ENCODE measurements at places on chromosomes 16 and 17.

DNA sequence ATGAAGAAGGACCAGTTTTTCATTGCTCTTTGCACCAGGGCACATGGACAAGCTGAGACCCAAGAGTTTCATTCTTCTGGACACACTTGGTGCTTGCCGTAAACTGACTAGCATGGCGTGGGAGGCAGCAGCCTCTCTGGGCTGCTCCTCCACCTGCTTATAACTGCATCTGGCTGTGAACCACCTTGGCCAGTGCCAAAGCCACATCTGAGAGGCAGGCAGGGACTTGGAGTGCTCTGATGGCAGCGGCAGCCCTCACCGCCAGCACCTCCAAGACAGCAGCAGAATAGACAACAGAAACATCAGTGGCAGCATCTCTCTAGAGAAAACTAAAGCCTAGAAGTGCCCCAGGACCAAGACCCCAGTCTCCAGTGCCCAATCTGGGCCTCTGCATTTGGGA is 4.7 kb downstream of the KRT37 start:
- DNase-seq = no peak

DNA sequence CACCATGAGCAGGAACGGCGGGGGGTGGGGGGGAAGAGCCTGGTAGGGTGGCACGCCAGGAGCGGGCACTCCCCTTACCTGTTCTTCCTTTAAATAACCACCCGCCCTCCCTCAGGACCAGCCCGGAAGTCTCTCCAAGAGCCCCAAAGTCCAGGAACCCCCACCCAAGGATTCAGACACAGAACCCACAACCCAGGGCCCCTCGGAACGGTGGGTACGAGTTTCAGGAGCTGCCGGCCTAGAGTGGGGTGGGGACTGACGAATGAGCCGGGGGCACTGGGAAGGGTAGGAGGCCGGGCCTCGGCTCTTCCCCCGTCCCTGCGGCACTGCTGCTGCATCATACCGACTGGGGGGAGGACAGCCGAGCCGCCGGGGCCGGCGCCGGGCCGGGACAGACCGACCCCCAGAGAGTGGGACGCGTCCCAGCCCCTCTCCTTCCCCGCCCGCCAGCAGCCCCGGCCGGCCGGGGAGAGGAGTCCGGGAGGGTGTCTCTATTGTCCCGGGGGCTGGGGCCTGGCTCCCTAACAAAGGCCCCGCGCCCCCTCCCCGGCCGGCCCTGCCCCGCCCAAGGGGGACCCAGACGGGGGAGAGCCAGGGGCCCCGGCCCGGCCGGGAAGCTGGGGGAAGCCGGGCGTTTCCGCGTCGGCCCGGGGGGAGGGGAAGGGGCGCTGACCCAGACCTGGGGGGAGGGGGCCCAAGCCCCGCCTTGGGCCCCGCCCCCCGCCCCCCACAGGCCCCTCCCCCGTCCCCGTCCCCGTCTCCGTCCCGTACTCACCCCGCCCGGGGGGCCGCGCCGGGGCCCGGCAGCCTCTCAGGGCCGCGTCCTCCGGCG is 747 bp downstream of the ATXN7L3 start:
- peak; percentile 100 for DNase-seq

DNA sequence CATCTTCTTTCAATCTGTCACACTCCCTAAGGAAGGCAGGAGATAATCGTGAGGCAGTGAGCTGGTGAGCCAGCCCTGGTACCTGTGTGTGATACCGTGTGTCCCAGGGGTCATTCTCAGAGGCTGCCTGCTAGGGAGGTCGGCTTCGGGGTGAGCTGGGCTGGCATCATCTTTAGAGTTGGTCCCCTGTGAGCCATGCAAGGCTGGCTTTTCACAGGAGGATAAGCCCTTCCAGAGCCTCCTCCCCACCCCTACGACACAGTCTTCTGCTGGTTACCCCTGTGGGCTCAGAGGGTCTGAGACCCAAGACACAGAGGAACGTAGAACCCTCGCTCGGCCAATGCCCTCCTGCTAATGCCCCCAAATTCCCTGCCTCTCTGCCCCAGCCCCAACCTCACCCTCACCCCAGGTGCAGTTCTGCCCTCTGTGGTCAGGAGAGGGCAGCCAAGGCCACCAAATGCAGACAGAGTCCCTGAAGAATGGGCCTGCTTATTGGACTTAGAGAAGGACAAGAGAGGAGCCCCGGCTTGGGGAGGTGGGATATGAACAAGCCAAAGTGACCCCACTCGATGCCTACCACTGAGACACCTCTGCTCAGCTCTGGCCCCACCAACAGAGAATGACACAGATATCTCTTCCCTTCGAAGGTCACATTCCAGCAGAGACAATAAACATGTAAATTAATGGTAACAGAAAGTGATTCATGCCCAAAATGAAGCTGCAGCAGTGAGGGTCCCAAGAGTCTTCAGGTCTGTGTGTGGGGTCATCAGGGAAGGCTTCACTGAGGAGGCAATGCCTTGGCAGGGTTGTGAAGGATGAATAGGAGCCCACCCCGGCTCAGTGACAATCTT is 80.8 kb upstream of the CCL1 start:
- peak; percentile 82 for DNase-seq

GRCh38 chr17:54785643-54786268 is 114.9 kb upstream of the TOM1L1 start:
- DNase-seq = no peak

DNA sequence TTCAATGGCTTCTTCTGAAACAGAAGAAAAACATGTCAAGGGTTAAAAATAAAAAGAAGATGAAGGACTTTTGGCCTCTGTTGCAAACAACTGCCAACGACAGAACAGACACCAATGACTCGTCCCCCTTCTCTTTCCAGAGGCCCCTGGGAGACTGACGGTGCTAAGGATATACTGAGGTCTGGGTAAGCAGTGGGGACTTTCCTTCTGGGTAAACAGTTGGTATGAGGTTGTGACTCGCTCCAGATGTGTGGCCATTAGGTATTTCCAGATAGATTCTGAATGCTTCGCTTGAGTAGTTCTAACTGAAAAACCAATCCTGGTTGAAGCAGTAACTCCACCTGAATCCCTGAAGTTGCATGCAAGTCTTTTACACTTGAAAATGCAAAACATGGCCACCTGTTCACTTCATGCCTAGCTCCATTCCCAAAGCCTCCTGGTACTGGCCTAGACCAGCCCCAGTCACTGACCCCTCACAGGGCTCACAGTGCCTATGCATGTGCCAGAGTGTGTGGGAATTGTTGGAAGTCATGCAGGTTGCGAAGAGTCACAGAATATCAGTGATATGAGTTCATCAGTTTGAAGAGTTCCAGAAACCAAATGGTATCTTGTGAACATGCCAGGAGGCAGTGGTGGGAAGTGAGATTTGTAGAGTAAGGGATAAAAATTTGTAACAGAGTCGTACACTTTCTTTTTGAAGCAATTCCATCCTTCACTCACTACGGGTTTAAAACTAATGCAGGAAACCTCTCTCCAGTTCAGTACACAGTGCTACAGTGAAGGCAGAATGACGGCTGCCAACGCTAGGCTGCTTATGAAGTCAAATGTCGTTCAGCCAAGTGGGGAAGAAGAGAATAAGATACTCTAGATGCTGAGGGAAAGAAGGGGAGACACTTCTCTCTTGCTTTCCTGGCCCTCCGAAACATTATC is 217.8 kb downstream of the ZFHX3 start:
- DNase-seq = no peak

DNA sequence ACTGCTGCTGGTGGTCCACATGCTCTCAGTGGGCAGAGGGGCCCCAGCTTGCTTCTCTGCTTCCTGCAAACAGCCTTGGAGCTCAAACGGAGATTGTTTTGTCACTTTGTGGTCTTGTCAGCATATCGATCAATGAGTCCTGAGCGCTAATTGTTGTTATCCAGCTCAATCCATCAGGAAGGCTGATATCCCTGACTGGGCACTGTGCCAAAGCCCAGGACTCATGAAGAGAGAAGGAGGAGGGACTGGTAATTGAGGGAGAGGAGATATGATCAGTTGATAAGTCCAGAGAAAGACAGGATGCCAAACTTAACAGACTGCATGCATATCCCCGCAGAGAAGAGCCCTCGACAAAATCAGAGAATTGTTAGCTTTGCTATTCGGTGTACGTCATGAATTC is 58.6 kb upstream of the DNAH9 start:
- DNase-seq = no peak

DNA sequence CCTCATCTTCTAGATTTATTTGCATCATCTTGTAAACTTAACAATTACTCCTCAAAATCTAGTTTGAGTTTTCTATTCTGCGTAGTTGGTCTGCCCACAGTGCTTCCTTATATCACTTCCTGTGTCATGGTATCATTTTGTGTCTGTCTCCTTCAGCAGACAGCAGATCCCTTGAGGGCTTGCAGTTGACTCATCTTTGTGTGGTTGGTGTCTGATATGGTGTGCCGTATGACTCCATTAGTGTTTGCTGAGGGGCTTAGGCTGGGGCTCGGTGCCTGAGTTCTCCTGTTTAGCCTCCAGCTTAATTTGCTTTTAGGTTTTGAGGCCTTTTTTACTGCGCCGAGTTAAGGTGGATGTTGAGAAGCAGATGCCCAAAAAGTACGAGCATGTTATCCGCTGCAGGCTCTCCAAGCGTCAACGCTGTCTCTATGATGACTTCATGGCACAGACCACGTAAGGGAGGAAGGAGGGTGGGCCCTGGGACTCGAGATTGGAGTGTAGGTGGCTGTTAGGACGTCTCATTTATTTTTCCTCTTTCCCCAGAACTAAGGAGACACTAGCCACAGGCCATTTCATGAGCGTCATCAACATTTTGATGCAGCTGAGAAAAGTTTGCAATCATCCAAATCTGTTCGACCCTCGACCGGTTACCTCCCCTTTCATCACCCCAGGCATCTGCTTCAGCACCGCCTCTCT is 16.9 kb downstream of the SRCAP start:
- no peak for DNase-seq

Measured in H7 (cell line).